Stimulated activated naive B cell treated with anti-CD40 and anti-IgM and Interleukin-4, amounts not matched to agents 10 μg/mL and 1 μg/mL and 100 μg/mL, for 72 hours (primary cell): ENCODE measurements at places on chromosomes 6 and 20.

- no peak for DNase-seq
These were observed 61.3 kb downstream of the TRERF1 start for GRCh38 chr6:42390228-42390934.

DNA sequence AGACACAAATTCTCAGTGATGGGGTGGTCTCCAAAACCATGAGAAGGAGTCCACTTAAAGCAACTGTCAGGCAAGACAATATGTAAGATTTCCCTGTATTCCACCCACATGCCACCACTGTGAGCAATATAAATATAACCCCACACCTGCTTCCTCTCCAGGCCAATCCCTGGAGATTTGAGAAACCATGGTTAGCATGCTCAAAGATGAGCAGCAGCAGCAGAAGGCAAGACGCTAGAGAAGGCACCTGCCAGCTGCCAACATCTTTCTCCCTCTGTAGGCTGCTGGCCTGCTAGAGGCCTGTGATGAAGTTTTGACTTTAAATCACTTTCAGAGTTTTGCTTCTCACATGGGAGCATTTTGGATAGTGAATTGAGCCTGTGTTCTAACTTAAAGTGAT lies 7.9 kb upstream of the SOD2 start:
- peak; percentile 13 for DNase-seq

GRCh38 chr20:11041396-11041795 lies 367.6 kb upstream of the JAG1 start:
- DNase-seq = no peak

GRCh38 chr6:83464381-83465140 lies 33.7 kb upstream of the ME1 start:
- no peak for DNase-seq

DNA sequence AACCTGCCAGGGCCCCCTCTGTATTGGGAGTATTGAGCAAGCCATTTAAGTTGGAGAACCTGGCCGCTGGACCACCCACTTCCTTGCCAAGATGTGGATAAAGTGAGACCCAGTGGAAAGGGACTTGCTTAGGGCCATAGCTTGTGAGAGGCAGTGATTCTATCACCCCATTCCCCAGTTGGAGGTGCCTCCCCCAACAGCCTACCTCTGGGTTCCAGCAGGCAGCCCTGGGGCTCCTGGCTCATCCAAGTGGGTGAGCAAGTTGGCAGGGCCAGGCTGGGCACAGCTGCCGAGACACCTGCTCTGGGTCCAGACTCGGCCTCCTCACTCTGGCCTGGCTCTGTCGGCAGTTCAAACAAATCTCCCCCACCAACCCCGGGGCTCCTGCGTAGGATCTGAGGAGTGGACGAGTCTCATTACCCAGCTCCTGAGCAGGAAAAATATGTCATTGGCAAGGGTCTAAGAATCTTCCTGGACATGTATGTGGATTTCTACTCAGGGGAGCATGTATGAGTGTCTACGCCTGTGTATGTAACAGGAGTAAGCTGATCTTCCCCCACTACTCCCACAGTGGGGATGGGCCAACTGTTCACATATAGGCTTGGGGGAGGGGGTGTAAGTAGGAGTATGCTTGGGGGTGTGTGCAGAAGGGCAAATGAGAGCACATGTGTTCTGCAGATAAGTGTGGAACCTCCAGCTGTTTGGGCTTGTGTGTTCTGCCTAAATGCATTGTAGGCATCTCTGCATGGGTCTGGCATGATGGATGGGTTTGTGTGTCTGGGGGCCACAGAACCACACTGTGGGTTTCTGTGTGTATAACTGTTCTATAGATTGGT lies 1.9 kb downstream of the ID1 start:
- no peak for DNase-seq

GRCh38 chr20:10670501-10671220 lies 3.1 kb downstream of the JAG1 start:
- DNase-seq = peak; percentile 27

GRCh38 chr6:131728296-131728939 lies 17.6 kb upstream of the CTAGE9 start:
- no peak for DNase-seq

DNA sequence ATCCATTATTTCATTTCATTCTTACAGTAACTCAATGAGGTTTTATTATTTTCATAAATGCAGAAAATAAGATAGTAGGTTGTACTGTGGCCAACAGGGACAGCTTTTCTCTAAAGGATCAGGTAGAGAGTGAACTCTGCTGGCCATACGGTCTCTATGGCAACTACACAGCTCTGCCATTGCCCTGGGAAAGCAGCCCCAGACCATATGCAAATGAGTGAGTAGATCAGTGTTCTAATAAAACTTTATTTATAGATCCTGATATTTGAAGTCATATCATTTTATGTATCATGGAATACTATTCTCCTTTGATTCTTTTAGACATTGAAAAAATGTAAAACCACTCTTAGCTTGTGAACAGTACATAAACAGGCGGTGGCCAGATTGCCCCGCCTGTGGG lies 192.5 kb upstream of the RREB1 start:
- DNase-seq = no peak

DNA sequence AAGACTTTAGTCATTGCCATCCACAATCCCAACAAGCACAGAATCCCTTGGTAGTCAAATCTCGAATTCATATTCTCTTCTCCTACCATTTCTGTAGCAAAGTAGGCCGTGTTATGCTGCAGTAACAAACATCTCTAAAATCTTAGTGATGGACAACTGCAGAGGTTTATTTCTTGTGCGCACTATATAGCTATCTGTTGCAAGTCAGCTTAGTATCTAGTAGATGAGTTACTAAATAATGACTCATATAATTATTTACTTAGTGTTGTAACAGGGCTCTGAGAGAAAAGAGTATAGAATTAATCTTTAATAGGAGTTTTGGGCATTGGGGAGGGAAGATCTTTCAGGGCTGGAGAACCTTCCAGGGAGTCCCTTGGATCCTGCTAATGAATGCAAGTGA lies 73.3 kb downstream of the CAP2 start:
- no peak for DNase-seq

DNA sequence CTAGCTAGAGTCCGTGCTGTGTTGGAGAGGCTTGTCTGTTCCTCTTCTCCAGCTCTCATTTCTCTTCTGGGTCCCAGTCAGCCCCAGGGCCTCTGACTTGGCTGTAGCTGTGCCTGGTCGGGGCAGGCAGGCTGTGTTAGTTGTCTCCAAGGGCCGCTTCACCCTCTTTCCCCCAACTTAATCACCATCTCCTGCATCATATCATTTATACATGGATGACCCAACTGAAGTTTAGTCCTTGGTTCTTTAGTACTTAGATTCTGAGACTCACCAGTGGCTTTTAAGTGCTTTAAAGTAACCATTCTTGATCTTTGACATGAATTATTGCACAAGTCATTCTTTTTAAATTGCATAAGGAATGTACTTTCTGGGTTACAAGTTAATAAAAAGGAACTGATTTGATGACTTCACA lies 127.3 kb downstream of the RTN4IP1 start:
- DNase-seq = no peak

GRCh38 chr20:18416486-18416885 lies 50.3 kb downstream of the DZANK1 start:
- DNase-seq = no peak

- no peak for DNase-seq
These were observed 65.3 kb upstream of the RNF146 start for GRCh38 chr6:127201321-127201720.

DNA sequence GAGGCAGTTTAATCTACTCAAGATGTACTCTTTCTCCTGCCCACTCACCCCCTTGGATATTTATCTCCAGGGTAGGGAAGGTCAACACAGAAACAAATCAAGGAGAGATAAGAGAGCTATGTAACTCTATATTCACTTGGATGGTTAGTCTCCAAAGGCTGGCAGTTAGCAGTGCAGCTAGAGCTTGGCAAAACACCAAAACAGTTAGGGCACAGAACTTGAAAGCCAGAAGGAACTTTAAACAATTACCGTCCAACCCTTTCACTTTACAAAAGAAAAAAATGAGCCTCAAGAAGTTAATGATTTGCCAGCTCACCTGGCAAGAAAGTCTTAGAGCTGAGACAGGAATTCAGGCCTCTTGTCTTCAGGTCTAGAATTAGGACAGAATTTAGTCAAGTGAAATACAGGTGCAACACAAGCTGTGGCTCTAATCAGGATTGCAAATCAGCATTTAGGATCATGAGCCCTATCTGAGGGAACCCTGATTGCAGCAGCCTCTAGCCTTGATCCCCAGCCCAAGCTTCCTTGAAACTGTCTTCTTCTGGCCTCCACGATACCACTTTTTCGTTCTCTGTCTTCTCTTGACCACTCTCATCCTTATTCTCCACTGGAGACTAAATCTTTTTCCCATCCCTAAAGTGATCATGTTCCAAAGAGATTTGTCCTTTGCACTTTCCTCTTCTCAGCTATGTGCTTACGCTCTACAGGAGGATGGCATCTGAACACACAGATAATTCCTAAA lies 14.9 kb downstream of the NEDD9 start:
- DNase-seq = no peak

DNA sequence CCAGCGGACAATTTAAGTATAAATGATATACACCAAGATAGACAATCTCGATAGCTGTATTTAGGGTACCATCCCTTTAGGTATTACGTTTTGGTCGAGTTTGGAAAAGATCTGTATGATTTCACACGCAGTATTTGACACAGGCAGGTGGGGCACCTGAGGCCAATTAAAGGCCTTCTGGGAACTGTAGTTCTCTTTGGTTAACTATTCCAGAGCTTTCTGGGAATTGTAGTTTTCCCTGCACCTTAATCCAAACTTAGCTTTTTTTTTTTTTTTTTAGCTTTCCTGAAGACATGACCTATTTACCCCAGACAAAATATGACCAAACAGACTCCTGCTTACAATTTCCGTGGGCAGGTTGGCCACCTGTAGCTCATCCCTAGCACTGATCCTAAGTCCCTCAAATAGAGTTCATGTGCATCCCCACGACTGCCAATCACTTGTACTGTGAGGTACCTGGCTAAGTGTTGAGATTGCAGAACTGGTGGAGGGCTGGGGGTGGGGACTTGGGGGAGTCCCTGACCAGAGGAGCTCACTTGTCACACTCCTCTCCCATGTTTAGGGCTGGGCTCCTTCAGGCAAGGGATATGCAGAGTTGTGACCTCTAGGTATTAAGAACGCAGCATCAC lies 999 bp upstream of the EHMT2 start:
- no peak for DNase-seq

- DNase-seq = no peak
These were observed 31.5 kb downstream of the RPF2 start for GRCh38 chr6:111013144-111013915.

- DNase-seq = no peak
These were observed 246.2 kb upstream of the NRSN1 start for GRCh38 chr6:23879816-23880215.

DNA sequence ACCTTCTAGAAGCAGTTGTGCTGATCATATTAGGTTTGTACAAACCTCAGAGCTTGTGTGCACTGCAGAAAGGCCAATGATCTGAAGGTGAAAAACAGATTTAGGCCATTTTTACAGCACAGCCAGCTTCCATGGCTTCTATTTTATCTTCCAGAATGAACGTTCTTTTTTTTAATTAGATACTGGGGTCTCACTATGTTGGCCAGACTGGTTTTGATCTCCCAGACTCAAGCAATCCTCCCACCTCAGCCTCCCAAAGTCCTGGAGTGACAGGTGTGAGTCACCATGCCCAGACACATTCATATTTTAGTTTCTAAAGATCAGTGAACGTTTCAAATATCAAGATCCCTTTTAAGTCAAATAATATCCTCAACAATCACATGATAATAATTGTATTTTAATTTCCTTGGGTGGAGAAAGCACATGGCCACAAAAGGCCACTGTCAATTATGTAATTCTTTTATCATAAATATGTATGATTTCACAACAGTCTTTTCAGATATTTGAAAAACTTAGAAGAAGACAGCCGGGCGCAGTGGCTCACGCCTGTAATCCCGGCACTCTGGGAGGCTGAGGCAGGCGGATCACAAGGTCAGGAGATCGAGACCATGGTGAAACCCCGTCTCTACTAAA lies 326.7 kb upstream of the JARID2 start:
- DNase-seq = no peak

DNA sequence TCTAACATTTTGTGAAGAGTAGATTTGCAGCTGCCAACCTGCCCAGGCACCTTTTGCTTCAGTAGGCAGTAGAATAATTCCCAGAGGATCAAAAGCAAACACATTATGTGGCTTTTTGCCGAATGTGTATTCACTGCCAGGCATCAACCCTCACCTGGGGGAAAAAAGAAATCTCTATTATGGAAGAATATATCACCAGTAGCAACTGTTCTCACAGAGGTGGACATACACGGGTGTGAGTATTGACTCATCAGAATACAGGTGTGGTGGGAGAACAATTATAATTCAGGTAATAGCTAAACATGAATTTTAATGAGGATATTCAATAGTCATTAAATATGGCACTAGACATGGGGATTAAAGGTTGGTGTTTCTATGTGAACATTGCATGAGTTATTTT lies 910.7 kb downstream of the TFAP2A start:
- DNase-seq = no peak

DNA sequence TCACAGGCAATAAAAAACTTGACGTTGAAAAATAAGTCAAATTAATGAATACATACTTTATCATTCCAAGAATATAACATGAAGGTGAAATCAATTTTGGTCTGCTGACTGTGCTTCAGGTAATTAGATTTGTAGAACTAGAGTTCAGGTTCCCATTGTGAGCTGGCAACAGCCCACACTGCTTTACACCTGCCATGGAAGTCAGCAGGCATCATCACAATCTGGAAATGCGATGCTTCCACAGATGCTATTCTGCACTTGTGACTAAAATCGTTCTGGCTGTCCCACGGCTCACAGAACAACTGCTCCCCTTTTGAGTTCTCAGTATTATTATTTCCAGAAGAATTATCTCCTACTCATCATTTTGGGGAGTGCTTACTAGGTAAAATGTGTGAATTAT lies 62.6 kb upstream of the THEMIS start:
- no peak for DNase-seq

GRCh38 chr6:110355727-110356126 lies 2.4 kb downstream of the METTL24 start:
- DNase-seq = no peak

DNA sequence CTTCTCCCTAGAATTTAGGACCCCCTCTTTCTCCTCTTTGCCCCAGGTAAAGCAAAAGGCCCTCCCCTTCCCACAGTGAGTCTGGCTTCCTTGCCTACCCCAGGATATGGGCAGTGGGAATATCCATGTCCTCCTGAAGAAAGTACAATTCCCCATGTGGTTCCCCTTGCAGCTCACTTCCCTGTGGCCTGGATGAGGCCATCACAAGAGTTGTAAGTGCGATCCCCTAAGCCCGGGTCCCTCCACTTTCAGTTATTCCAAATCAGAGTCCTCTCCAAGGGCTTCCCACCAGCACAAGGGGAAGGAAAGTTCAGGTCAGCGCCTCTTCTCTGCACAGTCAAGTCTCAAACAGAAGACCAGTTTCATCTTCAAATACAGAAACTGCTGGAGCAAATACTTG lies 10.2 kb upstream of the PTPN1 start:
- DNase-seq = no peak

GRCh38 chr6:79631693-79632172 lies 604 bp downstream of the SH3BGRL2 start:
- DNase-seq = no peak
